ENCODE measurements at places on chromosomes 2 and 18.
A peak's percentile ranks its signal among the peaks of the same experiment; 100 is the strongest.

GRCh38 chr2:19346983-19347618 lies 11.3 kb downstream of the OSR1 start:
- DNase-seq, result no peak

DNA sequence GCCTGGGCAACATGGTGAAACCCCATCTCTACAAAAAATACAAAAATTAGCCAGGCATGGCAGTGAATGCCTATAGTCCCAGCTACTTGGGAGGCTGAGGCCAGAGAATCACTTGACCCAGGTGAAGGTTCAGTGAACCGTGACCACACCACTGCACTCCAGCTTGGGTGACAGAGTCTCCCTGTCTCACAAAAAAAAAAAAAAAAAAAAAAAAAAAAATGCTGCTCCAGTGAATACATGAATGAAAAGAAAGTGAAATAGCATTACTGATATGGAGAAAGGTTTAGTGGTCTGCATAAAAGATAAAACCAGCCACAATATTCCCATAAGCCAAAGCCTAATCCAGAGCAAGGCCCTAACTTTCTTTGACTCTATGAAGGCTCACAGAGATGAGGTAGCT lies 44.5 kb downstream of the METTL8 start:
- DNase-seq, result no peak

DNA sequence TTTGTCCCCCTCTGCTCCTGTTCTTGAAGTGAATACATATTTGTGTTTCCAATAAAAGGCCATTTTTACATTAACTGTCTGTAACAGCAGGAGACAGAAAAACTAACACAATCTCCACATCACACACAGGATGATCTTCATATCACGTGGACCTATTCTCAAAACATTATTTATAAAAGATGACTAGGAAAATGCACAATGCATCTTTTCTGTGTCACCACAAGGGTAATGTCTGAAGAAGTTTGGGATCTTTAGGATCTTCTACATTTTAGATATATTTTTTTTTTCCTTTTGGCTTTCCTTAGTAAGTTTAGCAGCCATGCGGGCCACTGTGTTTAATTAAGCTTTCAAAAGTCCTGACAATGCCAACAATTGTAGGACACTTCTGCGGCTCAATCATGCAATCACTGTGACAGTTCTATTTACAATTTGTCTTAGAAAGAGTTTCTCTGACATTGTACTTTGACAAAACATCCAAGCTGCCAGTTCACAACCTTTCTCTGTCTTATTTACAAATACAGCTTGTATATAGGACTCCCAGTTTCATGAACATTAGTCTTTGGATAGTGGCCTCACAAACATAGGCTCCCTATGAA lies 12.3 kb downstream of the BCL11A start:
- DNase-seq, result no peak

DNA sequence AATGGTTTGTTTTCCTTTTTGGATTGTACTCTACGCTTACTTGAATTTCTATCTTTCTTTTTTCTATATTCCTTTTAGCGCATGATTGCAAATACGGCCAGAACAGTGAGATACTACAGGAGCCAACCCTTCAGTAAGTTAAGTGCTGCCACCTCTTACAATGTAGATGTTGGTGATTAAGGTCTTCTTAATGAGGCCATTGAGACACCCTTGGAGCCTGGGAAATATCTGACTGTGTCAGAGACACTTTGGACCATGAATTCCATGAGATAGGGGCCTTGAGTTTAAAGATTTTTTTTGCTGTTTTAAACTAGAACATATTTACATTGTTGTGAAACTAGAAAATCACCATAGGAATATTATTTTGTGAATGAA lies 27.1 kb upstream of the MAP3K20 start:
- no peak for DNase-seq

DNA sequence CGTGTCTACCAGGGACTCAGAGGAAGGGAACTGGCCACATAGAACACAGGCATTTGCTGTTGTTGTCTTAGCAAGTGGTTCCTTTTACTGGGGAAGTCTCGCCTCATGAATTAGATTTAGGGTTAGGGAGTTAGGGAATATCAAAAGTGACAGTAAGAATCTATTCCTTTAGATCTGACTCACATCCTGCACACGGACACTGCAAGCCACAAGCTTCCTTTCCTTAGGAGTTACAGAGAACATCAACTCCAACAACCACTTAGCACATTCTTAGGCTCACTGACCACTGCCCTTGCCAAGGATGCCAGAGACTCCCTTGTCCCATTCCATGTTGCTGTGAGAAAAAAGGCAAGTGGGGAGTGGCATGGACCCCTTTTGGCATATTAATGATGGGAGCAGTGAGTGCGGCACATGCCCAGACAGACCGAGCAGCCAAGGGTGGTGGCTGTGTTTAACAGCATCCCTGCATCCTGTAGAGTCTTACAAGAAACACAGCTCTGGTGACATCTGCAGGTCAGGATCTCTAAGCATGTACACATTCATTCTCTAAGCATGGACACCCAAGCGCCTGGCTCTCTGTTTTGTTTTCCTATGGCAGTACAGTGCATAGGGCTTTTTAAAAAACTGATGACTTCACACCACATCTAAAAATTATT lies 745.6 kb upstream of the RAB6C start:
- DNase-seq, result no peak

- DNase-seq, result no peak
Measured at GRCh38 chr2:96225016-96225533, 16.4 kb upstream of the STARD7 start.

DNA sequence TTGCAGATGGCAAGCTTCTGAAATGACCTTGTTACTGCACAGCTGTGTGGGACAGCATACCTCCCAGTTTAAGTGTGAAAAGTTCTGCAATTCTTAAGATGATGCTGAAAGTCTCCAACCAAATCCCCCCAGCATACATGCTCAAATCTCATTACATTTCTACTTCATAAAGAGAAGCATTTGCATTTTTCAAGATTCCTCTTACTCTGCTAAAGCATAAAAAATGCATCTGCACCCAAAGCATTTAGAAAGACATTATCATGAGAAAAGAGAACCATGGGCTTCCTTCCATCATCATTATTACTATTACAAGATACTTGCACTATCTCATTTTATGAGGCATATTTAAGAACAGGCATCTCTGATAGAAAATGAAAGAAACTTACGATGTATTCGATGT lies 236.9 kb upstream of the REV1 start:
- DNase-seq, result no peak

DNA sequence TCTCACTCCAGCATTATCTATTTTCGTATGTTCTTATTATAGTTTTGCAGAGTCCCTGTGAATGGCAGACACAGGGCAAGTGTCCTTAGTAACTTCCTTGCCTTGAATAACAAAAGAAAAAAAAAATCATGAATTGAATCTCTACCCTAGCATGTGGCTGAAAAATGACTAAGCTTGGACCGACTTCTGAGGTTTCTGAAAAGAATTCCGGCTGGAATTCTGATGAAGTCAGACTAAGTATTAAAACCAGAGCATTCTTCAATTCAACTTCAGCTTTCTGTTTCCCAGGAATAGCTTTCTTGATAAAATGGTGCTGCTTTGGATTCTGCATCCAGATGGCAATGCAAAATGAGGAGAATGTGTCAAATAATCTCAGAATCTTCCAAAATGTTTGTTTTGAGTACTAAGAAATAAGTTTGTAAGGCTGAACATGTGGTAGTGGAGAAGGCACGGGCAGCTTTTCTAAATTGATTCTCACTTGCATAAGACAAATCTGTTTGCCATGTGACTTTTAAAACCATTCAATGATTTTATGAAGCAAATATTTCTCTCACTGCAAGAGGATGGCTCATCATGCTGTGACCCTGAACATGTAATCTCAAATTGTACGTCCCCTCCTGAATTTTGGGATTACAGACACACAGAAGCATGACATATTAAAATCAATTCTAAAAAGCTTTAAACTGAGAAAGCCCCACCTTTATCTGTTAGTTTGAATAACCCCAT lies 1462.8 kb upstream of the LRRTM1 start:
- no peak for DNase-seq

DNA sequence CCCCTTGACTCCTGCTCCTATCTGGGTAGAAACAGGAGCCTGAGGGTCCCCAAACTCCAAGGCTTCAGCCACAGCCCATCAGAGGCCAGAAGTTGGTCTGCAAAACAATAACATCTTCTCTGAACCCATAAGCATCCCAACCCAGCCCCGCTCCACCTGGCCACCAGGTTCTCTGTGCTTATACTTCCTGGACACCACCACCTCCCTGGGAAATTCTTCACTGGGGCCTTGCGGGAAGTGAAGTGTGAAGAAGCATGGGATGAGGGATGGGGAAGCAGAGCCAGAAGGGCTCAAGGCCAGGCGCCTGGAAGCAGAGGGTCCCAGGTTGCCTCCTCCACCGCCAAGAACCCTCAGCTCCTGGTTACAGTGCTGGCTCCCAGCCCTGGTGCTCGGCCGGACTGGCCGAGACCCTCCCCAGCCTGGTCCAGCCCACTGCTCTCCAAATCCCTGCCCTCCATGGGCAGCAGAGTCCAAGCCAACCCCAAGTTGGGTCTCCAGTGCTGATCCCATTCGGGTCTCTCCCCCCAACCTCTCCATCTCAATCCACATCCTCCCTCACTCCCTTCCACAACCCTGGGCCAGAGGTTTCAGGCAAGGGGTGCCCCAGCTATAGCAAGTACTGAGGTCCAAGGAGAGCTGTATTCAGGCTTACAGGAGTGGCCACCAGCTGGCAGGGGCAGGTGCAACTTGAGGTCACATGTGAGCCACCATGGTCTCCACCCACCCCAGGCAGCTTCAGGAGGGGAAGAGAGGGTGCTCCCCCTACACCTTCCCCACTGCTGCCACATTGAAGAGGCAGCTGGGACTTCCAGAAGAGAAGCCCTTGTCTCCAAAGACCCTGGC lies 60.7 kb downstream of the TNS1 start:
- DNase-seq, result no peak

DNA sequence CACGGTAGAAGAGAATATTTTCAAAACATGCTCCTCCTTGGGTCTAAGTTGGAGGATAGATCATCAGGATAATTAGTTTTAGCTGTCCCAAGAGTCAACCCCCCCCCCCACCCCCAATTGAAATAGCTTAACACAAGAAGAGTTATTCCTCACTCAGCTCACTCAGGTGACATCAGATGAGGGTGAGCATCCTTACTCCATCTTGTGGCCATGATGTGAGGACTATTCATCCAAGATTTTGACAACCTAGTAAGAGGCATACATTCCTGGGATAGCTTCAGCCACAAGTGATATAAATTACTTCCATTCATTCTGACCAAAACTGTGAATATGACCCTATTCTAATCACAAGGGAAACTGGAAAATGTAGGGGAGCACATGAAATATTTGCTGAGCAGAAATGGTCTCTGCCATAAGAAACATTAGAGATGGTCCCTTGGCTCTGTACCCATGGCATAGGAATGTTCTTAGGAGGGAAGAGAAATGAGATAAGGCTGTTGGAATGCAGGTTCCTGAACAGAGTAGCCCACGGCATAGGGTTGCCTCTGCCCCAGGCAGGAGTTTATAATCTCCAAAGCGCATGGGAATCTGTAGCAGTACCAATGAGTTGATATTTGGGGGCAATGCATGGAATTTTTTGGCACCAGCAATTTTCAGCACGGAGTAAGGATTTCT lies 257.2 kb downstream of the CYRIA start:
- no peak for DNase-seq

GRCh38 chr18:41146301-41146700 lies 808.7 kb upstream of the PIK3C3 start:
- no peak for DNase-seq

GRCh38 chr2:206275312-206276055 lies 1.0 kb downstream of the ZDBF2 start:
- no peak for DNase-seq

DNA sequence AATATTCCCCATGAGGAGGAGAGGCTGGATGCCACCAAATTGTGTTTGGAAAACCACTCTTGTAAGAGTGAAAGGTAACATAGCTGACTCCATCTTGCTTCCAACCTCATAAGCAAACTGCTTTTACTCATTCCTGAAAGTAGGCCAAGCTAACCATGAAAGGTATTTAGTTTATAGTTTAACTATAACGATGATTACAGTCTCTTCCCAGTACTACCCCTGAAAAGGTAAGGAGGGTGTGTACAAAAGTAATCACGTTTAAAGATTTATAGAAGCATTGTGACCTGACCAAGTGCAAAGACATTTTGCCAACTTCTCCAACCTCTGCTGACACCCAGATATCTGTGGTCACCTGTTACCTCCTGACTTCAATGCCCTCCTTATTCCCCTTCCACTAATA lies 122.6 kb downstream of the CD8B2 start:
- no peak for DNase-seq

GRCh38 chr2:135473567-135473966 lies 57.5 kb downstream of the ZRANB3 start:
- no peak for DNase-seq

DNA sequence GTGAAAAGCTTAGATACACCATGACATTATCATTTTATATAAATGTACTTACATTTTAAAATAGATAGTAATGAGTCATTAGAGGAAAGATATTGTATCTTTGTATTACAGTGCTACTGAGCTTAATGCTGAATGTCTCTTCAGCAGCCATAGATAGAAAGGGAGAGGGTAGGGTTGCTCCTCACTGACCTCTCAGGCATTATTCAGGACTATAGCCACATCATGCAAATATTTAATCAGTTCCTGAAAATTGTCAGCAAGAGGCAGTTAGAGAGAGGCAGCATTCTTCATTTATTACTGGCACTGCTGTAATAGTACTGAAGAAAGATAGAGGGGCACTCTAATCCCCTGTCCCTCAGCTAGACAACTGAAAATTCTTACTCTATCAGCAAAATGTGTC lies 242.0 kb upstream of the TANK start:
- DNase-seq, result no peak

GRCh38 chr18:76495006-76495370 lies at the start of gene ZNF516:
ZNF516 (minus strand) TSS chr18:76495242; CDS start chr18:76443054, 52,188 bp downstream.
- DNase-seq, result no peak

DNA sequence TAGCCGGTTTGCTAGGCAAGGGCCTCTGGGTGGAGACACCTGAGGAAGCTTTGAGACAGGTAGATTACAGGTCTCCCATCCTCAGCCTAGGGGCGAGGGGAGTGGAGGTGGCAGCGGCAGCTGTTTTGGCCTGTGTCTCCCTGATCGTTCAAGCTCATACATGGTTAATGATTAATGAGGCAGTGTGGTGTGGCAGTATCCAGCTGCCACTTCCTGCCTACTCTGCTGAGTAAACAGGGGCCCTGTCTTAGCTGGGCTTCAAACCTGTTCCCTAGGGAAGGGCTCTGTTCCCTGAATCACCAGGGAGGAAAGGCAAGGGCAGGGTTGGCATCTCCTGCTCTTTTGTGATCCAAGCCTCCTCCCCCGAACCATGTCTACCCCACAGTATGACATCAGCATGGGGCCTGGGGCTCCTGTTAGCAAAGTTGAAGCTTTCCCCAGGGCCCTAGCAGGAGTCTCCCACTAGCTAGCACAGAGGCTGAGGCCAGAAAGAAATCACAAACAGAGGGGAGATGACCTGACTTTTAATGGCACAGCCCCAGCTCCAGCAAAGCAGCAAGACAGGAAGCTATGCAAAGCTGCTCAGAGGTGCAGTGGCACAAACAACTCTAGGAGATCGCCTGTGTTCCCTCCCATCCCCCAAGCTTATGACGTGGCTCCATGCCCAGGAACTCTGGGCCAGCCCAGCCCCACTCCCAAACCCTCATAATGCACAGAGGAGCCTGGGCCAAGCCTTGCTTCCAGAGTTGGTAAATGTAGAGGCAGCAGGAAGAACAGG lies 3.7 kb upstream of the TUBA4B start:
- peak; percentile 40 for DNase-seq

- DNase-seq, result no peak
Measured at GRCh38 chr2:96505231-96505889, at the start of gene NEURL3. NEURL3 (minus strand) TSS chr2:96505357; CDS start chr2:96505286, 71 bp downstream.

Measured in NCI-H1417 treated with DMSO at 0.1 percent for 48 hours (cell line).